Stimulated activated CD4-positive, alpha-beta T cell treated with anti-CD3 and anti-CD28 coated beads, Interleukin-1b, Interleukin-23, amount 100 ng/mL, for 4 hours (primary cell): ENCODE measurements at places on chromosomes 4 and X.

GRCh38 chr4:137644201-137644600 lies 111.9 kb upstream of the PCDH18 start:
- no peak for DNase-seq

- DNase-seq: no peak
Measured at GRCh38 chr4:152951348-152951747, 15.2 kb downstream of the FHDC1 start.

GRCh38 chr4:2765832-2766526 lies 9.8 kb upstream of the TNIP2 start:
- DNase-seq: no peak

- DNase-seq: no peak
Measured at GRCh38 chrX:52270453-52271116, 85.9 kb downstream of the MAGED4 start.

GRCh38 chrX:122517786-122518185 lies 666.3 kb upstream of the GRIA3 start:
- no peak for DNase-seq

DNA sequence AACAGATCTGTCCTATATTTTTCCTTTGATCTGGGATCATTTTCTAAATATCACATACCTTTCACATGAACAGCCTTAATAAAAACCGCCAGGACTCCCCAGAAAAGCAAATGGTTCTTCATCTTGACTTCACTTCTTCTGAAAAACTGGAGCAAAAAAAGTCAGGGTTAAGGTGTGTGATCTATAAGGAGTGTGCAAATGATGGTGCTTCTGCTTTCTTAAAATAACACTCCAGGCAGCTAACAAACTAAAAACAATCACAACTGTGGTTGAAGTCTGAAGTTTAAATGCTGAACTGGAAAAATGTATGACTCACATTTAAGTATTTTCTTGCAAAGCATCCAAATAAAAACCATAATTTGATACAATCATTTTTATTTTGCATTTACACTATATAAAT lies at the start of gene JCHAIN:
Gene JCHAIN (minus strand): TSS at position 140 of the 400 bp plus-strand sequence. CDS start 18 bp downstream, at position 122.
- no peak for DNase-seq

DNA sequence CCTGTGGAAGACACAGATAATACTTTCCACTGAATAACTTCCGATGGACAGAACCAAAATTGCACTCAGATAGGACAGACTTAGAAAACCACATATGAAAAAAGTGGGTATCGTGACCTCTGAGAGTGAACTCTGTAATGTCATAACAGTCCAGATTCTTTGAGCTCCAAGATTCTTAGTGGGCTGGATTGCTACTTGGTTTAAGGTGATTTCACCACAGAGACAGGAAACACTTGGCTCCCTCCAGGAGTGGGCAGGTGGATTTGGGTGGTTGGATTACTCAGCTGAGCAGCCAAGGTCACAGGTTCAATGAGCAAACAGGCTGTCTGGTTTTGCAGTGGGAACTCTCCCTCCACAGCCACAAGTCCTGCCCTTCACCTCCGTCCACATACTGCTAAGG lies 126.0 kb downstream of the AFAP1 start:
- no peak for DNase-seq
